ENCODE measurements at places on chromosomes 7 and 10.

DNA sequence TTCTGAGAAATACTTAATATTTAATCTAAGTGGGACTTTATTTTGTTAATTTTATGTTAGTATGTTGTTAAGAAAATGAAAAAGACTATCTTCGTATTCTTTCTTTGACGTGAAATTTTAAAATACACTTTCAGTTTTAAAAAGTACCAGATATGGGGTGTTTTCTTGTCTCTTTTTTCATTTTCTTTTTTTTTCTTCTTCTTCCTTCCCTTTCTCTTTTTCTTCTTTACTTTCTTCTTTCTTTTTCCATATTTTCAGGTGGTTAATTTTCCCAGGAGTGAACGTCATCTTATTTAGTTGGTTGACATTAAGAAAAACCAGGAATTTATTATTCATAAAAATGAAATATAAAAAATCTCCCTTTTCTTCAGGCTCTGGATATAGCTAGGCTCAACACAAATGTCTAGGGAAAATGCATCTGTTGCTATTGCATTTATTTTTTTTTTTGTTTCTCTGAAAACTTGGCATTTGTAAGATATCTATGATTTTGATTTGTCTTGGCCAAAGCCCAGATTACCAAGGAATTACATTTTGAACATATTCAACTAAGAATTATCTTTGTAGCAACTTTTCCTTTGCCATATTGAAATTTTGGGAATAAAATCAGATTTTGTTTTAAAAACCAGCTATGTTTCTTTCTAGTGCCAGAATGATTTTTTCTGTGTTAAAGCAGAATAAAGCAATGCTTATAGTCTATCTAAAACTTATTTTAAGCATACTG lies 241.3 kb upstream of the FOXP2 start:
- no peak for DNase-seq

DNA sequence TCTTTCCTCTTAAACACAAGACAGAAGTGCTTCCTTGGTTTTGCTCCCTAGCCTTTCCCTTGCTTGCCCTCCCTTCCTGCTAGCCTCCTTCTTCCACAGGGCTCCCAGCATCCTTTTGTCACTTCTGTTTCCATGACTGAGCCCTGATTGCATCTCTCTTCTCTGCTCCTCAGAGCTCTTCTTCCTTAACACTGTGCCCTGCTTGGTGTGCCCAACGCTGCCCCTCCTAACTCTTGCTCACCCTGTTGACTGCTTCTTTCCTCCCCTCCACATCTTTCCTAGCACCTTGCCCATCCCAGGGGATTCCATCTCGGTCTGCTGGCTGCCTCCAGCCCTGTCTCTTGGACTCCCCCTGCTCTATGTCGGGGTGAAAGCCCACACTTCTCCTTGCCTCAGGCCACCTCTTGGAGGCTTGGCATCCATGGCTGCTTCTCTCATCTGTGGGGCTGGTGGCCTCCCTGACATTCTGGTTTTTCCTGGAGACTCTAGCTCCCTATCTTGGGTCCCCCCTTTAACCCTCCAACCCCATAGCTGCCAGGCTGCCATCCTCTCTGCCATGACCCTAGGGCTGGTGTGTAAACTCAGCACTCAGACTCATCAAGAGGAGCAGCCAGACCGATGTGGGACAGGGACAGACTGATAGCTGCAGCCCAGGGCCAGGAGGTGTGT lies 5.8 kb downstream of the IGFBP1 start:
- DNase-seq, result no peak

- DNase-seq, result no peak
Measured at GRCh38 chr10:77611221-77611620, 26.4 kb downstream of the KCNMA1 start.

DNA sequence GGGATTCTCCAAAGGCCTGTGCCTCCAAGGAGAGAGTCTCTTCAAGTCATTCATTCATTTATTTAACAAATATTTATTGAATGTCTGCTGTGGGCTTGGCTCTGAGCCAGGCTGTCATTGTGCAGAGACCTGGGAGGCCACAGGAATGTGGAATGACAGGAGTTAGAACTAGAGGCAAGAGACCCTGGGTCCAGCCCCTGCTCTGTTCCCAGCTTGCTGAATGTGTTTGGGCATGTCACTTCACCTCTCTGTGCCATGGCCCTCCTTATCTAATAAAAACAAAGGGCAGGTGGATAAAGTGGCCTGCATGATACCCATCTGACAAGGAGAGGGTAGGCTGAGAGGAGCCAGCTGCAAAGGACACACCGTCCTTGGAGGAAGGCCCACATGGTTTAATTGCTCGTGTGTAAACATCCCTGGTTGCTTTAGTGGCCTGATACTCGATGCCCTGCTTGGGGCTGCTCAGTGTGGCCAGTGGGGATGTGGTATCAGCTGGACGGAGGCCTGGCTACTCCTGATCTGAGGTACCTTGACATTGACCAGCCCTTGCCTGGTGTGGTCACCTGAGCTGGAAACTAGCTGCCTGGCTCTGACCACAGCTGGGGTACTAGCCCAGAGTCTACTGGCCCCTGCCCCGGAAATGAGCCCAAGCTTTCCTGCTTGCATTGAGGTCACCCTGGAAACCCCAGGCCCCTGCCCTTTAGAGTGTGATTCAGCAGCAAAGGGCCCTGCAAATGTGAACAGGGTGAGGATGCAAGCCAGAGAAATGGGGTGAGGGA lies 116.2 kb downstream of the CDH23 start:
- DNase-seq, result no peak

DNA sequence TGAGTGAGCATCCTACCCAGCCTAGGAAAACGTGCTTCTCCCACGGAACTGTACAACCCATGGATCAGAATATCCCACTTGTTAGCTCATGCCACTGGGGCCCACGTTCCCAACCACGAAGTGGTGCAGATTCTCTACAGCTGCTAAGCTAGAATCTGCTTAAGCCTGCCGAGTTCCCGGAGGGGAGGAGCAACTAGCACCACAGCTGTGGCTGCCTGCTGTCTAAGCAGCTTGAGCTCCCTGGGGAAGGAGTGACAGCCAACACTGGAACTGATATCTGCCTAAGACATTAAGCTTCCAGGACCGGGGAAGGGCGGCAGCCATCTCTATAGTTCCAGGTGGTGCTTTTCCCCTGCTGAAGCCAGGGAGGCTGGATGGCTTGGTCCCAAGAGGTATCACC lies 334.7 kb upstream of the CHRM2 start:
- DNase-seq, result no peak

GRCh38 chr7:74092321-74092963 lies 8.8 kb downstream of the LIMK1 start:
- no peak for DNase-seq

DNA sequence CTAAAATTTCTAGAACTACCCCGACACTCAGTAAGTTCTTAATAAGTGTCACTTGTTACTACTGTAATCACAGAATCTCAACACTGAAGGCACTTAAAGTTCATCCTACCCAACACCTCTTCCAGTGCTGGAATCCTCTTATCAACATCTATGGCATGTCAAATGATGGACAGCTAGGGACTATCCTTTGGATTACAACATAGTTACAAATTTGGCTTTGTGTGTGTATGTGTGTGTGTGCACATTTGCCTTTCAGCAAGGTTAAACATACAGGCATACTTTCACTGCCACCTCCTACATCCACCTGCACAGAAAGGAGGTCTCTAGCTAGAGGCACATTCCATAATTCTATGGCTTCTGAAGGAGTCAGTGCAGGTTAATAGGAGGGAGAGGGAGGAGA lies 25.8 kb downstream of the PTTG1IP2 start:
- DNase-seq, result no peak

DNA sequence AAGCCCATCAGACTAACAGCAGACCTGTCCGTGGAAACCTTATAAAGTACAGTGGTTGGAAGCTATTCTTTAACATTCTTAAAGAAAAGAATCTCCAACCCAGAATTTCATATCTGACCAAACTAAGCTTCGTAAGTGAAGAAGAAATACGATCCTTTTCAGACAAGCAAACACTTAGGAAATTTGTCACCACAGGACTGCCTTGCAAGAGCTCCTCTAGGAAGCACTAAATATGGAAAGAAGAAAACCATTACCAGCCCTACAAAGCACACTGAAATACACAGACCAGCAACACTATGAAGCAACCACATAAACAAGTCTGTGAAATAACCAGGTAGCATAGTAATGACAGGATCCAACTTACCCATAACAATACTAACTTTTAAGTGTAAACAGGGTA lies 177.7 kb upstream of the PRSS1 start:
- DNase-seq, result no peak
